SIG-M5 (cell line): ENCODE measurements at places on chromosomes 3 and 15.

GRCh38 chr15:99454941-99455788 is 110.6 kb upstream of the MEF2A start:
- DNase-seq, result no peak

DNA sequence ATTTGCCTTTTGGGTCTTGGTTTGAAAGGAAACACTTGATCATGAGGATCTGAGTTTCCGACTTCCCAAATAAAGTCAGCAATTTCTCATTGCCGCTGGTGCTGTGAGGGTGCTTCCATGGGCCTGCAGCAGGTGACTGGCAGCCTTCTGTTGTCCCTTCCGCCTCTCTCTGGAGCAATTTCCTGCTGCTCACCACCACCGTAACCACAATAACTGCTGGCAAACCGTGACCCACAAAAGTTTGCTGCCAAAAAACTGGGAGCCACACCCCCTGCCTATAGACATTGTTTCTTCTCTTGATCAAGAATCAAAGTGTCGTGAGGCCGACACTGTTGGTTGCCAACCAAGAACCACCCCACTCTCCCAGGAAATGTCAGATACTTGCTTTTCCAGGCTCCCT is 164.0 kb downstream of the NR2F2 start:
- DNase-seq, result peak; percentile 32

- DNase-seq, result no peak
These were observed 796.2 kb downstream of the NR2F2 start for GRCh38 chr15:97126553-97127233.

- DNase-seq, result no peak
These were observed 189.3 kb downstream of the SV2B start for GRCh38 chr15:91289324-91289723.

DNA sequence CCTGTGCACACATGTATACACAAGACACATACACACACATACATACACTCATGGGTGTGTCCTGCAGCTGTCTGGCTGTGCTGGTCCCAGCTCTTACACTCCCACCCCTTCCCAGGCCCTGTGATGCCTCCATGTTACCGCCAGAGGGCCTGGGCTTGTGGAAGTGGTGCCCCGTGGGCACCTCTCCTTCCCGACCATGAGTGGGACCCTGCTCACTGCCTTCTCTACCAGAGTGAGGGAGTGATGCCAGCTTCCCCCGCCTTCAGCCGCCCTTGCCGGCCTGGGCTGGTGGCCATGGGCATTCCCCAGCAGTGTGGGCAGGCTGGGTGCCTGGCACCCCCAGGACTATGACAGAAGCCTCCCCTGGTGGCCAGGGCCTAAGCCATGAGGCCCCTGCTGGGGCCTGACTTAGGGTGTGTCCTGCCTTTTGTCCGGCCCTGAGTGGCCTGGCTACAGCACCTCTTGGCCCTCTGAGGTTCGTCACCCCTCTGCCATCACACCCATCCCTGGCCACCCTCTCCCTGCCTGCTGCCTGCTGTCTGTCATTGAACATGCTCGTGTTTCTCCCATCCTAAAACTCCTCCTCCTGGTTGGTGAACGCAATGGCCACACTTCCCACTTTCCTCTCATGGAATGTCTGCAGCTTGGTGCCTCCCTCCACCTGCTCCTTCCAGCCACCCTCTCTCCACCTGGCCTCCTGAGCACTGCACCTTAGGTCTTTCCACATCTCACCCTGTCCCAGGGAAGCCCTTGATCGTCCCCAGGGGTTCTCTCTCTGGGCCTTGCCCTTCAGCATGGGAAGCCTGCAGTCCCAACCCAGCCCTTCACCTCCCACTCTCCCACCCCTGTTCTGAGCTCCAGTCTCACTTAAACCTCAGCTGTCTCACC is 14.6 kb downstream of the HDAC11 start:
- DNase-seq, result no peak

GRCh38 chr3:90095811-90096210 is 988.4 kb downstream of the EPHA3 start:
- no peak for DNase-seq

DNA sequence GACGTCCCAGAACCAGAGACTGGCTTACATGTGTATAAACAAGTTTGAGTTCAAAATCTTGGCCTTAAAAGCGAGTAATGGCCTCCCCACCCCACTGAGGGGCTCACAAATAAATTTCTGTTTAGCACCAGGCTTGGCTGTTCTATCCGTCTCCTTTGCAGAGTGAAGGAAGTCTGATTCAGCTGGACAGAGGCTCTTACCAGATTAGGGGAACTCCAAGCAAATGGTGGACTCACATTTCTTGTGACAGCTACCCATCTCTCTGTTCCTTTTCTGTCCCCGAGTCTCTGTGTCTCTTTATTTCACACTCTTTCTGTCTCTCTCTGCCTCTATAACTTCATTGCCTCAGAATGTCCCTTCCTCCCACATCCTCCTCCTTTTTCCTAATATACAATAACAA is 62.7 kb downstream of the DGKG start:
- no peak for DNase-seq

GRCh38 chr15:99704444-99704838 is 28.8 kb downstream of the LYSMD4 start:
- peak; percentile 30 for DNase-seq

DNA sequence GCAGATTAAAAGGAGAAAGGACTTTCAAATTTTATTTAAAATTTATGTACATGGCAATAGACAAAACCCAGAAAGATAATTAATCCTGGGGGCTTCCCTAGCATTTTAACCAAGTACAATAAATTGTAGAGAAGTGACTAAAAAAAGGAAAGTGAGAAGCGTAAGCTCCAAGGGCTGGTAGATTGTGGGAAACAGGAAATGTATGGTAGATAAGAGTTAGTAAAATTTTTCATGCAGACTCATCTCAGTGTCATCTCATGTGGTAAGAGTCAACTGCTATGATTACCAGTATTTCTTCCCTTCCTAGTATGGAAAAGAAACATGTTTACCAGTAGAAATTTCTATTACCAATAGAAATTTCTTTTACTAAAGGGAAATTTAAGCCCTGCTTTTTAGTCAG is 464.3 kb upstream of the AGTR1 start:
- no peak for DNase-seq

DNA sequence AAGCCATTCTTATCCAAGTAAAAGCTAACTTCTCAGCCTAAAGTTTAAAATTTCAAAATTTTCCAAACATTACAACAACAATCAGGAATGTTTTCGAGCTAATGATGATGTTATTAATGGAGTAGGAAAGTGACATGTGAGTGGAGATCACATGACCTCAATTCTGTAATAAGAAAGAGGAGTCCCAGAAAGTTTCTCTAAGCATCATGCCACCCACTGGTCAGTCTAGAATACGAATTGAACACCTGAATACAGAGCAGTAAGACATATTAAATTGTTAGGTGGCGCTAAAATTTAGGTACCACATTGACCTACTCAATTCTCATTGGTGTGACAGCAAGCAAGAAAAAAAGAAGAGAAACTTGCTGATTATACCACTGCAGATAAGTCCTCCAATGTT is 163.9 kb downstream of the DCLK3 start:
- no peak for DNase-seq

- no peak for DNase-seq
These were observed 627 bp downstream of the NT5DC2 start for GRCh38 chr3:52532838-52533622.

- no peak for DNase-seq
These were observed 110.1 kb upstream of the LPP start for GRCh38 chr3:188043891-188044290.

- no peak for DNase-seq
These were observed 427.5 kb upstream of the TBL1XR1 start for GRCh38 chr3:177624528-177625495.

- DNase-seq, result no peak
These were observed 38.9 kb upstream of the NECTIN3 start for GRCh38 chr3:111032677-111033076.

DNA sequence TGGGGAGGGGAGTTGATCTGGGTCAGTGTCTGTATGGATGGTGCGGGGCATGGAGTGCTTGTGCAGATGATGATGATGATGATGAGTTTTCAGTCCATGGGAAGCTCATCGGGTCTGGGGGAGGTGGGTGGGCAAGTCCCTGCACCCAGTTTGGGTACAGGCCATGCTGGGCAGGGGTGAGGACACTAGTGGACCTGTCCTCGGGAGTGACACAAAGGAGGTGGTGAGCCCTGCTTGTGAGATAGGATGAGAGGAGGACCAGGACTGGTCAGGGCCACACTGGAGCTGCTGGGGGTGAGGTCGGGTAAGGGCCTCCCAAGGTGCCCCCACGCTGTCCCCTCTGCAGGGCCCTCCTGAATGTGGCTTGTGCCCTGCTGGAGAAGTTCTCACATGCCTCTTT is 177.9 kb downstream of the APBA2 start:
- DNase-seq, result no peak

- no peak for DNase-seq
These were observed 33.4 kb upstream of the CTDSPL2 start for GRCh38 chr15:44394062-44394461.

GRCh38 chr3:130748981-130749380 is 2.4 kb upstream of the PIK3R4 start:
- DNase-seq, result no peak

- DNase-seq, result no peak
These were observed 44.2 kb upstream of the BCL2A1 start for GRCh38 chr15:80015156-80015555.

- no peak for DNase-seq
These were observed 92.2 kb downstream of the TBC1D2B start for GRCh38 chr15:77985031-77985930.

DNA sequence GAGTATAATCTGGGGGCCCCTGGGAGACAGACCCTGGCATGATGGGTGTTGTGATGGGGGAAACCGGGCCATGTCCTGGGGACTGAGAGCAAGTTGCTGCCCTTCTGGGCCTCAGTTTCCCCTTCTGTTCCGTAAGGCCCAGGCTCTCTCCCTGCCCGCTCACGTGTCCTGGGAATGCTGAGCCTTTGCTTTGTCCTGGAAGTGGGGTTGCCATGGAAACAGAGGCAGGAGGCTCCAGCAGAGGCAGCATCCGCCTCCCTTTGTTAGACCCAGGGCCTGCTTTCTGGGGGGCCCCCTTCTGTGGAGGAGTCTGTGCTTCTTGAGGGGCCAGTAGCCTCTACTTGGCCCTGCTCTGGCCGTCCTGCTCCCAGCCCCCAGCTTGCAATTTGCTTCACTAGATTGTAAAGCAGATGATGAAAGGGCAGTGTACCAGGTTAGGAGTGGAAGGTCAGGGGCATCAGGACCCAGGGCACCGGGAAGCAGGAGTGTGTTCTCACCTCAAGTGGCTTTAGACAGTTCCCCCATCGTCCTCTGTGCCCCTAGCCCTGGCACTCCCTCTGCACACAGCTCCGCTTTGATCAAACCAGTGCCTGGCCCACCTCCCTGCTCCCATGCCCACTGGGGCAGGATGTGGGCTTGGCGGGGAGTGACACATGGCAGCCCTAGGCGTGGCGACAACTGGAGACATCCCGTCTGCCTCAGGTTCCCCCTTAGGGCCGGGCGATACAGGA is 105.6 kb downstream of the FBLN2 start:
- DNase-seq, result no peak

DNA sequence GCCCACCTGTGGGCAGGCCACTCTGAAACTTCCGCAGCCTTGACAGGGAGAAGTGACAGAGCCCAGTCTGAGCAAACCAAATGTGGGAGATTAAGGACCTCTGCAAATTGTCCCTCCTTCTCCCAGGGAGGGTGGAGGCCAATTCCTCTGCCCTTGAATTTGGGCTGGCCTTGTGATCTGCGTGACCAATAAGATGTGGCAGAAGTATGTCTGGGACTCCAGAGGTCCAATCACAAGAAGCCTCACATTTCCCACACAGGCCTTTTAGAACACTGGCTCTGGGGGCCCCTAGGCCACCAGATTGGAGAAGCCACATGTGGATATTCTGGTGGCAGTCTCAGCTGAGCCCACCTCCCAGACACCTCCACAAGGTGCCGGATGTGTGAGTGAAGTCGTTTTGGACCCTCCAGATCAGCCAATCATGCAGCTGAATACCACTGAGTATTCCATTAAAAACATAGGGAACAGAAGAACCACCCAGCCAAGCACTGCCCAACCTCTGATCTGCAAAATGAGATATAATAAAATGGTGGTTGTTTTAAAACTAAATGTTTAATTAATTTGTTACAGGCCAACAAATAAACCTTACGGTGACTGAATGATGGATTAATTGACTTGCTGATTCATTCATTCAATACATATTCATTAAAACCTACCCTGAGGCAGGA is 150.3 kb downstream of the NUP210 start:
- no peak for DNase-seq

GRCh38 chr15:42628761-42629160 is 53.4 kb downstream of the STARD9 start:
- no peak for DNase-seq

- DNase-seq, result no peak
These were observed 55.5 kb upstream of the AGTR1 start for GRCh38 chr3:148642214-148642613.

- no peak for DNase-seq
These were observed 1075.1 kb downstream of the AGBL1 start for GRCh38 chr15:87154761-87155160.

GRCh38 chr3:140529096-140529495 is 148.8 kb upstream of the TRIM42 start:
- no peak for DNase-seq

DNA sequence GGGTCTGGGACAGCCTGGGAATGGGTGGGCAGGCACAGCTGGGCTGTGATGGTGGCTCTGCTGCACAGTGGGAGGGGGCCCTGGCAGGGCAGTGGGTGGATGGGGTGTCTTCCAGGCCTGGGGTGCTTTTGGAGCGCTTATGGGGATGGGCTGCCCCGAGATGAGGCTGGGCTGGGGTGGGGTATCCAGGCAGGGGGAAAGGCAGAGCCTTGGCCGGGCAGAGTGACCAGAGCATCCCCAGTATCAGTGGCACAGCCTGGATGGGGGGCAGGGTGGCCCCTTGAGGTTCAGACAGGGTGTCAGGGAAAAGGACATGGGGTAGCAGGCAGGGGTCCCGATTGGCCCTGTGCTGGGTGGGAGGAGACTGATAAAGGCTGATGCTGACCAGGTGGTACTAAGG is 26.6 kb downstream of the HDAC11 start:
- no peak for DNase-seq

DNA sequence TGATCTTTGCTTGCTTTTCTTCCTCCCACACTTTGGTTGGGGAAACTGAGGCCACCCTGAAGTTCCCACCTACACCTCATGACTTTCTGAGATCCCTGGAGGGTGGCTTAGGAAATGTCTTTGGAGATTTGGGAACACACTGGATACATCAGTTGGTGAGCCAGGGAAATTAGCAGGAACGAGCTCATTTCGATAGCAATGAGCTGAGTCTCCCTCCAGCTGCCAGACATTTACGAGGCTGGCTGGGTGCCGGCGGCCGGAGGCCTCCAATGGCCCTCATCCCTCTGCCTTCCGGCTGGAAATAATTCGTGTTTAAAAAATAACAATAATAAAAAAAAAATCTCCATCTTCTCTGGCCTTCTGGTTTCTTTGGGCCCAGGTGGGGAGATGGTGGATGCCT is 38.8 kb downstream of the SMAD6 start:
- DNase-seq, result no peak

- DNase-seq, result no peak
These were observed 82.2 kb downstream of the C3orf70 start for GRCh38 chr3:185070491-185071286.
